ENCODE measurements at places on chromosomes 13 and 19.

DNA sequence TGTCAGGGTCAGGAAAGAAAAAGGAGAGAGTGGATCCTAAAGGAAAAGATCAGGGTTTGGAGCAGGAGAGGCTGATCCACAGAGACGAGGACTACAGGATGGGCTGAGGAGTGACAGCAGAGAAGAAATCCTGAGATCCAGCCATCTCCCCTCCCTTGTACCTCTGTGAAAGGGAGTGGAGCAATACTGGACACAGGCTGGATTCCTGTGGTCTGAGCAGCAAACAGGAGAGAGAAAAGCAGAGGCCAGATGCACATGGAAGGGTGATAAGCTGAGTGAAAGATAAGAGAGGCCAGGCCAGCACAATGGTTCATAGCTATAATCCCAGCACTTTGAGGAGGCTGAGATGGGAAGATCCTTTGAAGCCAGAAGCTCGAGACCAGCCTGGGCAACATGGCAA lies 472.1 kb upstream of the TSHZ3 start:
- DNase-seq, result no peak

- DNase-seq, result no peak
These were observed 77.8 kb downstream of the TSHZ3 start for GRCh38 chr19:31271306-31271911.

DNA sequence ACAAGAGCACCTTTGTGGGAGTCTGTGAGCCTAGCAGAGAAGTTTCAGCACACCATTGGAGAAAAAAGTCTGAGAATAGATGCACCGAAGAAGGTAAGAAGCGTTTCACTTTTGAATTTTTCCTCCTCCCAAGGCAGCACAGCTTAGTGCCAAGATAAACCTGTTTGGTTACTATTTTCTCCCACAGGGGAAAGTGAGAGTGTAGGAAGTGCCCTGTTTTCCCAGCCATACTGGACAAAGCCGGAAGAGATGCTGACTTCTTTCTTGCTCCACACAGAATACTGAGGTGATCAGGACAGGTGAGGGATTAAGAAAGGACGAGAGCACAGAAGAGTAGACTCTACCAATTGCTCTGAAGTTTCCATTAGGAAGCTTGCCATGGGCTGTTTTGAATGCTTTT lies 1011.0 kb upstream of the MIR17HG start:
- DNase-seq, result no peak

- DNase-seq, result no peak
These were observed 107.8 kb downstream of the COL4A2 start for GRCh38 chr13:110414931-110415330.

GRCh38 chr13:59172076-59172475 lies 991.7 kb downstream of the DIAPH3 start:
- DNase-seq, result no peak

GRCh38 chr13:79901336-79901735 lies 420.4 kb downstream of the NDFIP2 start:
- DNase-seq, result no peak

GRCh38 chr19:5018224-5019015 lies 49.5 kb downstream of the KDM4B start:
- no peak for DNase-seq
